Fibroblast of lung (primary cell): ENCODE measurements at places on chromosomes 13 and 19.
A peak's percentile ranks its signal among the peaks of the same experiment; 100 is the strongest.

GRCh38 chr13:98875146-98875729 lies 102.6 kb downstream of the DOCK9 start:
- DNase-seq = no peak

DNA sequence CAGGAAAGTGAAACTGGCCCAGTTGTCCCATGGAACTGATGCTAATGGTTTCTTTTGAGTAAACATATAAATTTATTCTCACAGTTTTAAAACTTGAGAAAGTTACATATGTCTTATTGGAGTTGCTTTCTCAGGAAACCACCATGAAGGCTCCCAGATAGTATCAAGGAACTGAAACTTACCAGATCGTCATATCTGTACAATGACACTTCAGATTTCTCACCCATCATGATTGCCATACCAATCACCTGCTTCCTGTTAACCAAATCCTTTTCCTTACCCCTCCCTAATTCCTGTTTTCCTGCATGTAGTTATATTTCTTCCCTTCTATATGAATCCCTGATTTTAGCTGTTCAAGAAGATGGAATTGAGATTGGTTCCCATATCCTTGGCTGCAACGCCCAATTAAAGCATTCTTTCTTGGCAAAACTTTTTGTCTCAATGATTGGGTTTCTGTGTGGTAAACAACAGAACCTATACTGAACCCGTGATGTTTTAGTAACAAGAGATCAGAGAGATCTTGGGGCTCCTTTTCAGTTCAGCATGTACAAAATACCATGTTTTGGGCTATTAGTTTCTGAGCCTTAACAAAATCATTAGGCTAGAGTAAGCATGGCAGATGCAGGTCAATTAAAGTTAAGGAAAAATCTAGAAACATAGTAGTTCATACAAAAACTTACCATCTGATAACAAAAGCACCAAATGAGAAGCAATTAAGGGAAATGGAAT lies 781.3 kb upstream of the MIR17HG start:
- DNase-seq = no peak

DNA sequence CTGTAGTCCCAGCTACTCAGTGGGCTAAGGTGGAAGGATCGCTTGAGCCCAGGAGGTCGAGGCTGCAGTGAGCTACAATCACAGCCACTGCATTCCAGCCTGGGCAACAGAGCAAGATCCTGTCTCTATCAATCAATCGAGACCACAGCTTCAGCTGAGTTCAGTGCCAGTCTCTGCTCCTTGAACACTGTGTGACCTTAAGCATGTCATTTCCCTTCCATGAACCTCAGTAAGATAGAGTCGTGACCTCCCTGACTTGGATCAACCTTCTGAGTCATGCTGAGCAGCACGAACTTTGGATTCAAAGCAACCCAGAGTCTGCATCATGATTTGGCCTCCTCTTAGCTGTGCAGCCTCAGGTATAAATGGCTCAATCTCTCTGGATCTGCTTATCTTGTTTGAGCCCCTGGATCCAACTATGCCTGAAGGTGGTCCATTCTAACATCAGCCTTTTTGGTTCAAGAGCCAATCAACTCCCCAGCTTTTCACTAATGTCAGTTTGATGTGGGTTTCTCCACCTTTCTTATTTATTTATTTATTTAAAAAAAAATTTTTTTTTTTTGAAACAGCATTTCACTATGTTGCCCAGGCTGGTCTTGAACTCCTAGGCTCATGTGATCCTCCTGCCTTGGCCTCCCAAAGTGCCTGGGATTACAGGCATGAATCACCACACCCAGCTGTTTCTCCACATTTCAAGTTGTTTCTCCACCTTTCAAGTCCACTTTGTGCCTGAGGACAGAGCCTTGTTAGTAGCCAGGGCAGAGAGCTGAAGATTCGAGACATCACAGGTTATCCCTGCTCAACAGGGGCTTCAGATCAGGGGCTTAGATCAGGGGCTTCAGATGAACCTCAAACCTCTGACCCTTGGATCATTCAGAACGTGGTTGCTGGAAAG lies 26.4 kb downstream of the PTPRS start:
- DNase-seq = no peak

DNA sequence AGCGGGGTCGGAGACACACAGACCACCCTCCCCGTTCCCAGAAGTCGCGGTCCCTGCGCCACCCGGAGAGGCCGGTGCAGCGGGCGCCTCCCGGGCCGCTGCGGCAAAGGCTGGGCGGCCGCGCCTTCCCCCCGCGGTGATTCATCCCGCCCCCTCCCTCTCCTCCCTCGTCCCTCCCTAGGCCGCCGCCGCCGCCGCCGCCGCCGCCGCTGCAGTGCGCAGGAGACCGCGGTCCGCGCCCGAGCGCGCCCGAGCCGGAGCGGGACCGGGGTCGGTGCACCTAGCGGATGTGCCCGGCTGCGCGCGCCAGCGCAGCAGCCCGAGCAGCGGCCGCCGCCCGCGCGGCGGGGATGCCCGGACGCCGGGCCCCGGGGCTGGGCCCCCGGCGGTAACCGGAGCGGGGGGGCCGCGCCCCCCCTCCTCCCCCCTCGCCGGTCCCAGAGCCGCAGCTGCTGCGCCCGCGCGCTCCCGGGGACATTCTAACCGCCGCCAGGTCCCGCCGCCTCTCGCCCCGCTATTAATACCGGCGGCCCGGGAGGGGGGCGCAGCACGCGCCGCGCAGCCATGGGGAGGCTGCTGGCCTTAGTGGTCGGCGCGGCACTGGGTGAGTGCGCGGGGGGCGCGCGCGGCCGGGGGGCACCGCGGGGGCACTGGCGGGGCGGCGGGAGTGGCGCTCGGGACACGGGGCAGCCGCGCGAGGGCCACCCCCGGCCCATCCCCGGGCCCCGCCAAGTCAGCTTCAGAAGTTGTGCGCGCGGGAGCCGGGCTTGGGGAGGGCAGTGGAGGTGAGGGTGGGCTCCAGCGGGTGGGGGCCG lies at the start of gene SCN1B:
Gene SCN1B (plus strand): TSS at position 214 of the 815 bp plus-strand sequence. CDS start 351 bp downstream, at position 565.
- peak; percentile 70 for DNase-seq
